ENCODE measurements at places on chromosomes 16 and 17. TPM values are rescaled to one million over a fixed set of nuclear protein-coding genes. Genes with fewer than 3 reads are reported as not detected.
A peak's percentile ranks its signal among the peaks of the same experiment; 100 is the strongest.

ATAD5 gene
- total RNA-seq = 46.3 TPM

NHLRC4 gene
- 0.94 TPM for total RNA-seq

TLCD2 gene
- 0.28 TPM for total RNA-seq

OR2C1 gene
- total RNA-seq = not detected

- DNase-seq = no peak
- no peak overlapping the region for H3K4me3 ChIP-seq
- H3K27me3 ChIP-seq = no peaks in the 10 kb centered on the region
- no peak overlapping the region for H3K27ac ChIP-seq
- no peaks in the 10 kb centered on the region for H3K36me3 ChIP-seq
- H3K4me1 ChIP-seq = no peaks in the 10 kb centered on the region
Observed at GRCh38 chr17:70905796-70906195, 736.5 kb downstream of the KCNJ2 start.

DNA sequence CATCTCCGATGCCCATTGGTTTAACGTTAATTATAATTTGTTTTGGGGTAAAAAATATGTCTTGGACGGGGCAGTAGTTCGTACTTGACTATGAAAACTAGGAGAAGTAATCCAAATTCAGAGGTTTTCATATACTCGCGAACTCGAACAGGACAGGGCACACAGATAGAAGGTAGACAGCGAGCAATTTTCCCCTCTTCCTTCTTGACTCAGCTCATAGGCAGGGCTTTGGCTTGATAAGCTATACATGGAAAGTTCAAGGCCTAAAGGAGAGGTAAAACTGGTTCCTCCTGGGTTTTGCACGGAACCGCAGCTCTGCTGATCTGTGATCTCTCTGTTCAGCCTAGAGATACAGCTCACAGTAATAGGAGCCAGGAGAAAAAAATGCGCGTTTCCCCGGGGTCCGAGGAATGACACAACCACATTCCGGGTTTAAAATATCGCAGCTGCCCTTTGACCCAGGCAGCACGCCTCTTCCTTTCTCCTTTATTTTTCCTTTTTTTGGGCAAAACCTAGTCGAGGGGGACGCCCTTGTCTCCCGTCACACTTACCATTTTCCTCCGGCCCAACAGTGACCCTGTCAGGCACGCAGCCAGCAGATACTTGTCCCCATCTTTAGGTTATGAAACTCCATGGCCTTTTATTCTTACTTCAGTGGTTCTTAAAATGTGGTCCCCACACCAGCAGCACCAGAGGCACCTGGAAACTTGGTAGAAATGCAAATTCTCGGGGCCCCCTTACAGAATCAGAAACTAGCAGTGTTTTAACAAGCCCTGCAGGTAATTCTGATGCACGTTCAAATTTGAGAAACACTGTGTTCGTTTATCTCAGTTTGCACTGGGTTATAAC is 1.7 kb upstream of the LASP1 start:
- H3K27ac ChIP-seq = peak overlapping the region; percentile 92
- H3K4me1 ChIP-seq = peaks cover 39% of the 10 kb centered on the region
- peaks cover 9% of the 10 kb centered on the region for H3K36me3 ChIP-seq
- DNase-seq = peak; percentile 56
- H3K27me3 ChIP-seq = peaks cover 2% of the 10 kb centered on the region
- H3K4me3 ChIP-seq = peak overlapping the region; percentile 88

DNA sequence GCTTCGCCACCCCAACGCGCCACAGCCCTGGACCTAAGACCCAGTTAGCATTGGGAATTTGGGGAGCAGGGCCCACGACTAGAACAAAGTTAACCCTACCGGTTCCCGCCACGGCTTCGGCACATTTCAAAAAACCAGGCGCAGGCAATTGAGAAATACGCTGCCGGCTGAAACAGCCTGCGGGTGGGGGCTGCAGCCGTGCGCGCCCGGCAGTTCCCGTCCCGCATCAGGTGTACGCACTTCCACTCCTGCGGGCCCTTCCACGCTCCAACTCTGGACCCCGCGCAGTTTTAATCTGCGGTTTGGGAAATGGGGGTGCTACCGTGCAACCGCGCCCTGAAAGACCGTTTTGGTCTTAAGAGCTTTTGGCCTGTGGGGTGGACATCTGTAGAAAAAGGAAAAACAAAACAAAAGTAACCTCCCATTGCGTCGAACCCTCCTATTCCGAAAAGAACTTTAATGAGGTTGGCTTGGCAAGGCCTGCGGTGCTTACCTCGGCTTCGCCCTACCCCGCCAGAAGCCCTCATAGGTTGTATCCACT is 7.1 kb downstream of the IRX5 start:
- peaks cover 2% of the 10 kb centered on the region for H3K36me3 ChIP-seq
- peaks cover 78% of the 10 kb centered on the region for H3K27me3 ChIP-seq
- H3K4me3 ChIP-seq = no peak overlapping the region
- peaks cover 7% of the 10 kb centered on the region for H3K4me1 ChIP-seq

- DNase-seq = no peak
- peaks cover 37% of the 10 kb centered on the region for H3K36me3 ChIP-seq
- H3K4me1 ChIP-seq = peaks cover 15% of the 10 kb centered on the region
- no peaks in the 10 kb centered on the region for H3K27me3 ChIP-seq
- no peak overlapping the region for H3K4me3 ChIP-seq
Observed at GRCh38 chr17:56945938-56946505, 14.8 kb downstream of the COIL start.

DNA sequence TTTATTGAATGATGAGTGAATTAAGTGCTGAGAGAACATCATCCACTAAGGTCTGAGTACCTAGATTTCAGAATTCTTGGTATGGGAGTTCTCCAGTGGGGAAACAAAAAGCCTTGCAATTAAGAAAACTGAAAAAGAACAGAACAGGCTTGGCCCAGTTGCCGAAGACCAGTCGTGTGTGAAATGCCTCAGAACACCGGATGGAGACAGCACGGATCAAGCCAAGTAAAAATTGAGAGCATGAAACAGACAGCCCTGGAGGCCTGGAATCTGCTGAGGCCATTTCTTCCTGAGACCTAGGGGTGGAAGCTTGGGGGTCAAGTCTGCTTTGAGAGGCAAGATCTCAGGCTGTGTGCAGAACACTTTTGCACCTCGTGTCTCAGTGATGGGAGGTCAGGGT is 43.3 kb downstream of the GRIN2A start:
- H3K4me1 ChIP-seq = no peaks in the 10 kb centered on the region
- H3K4me3 ChIP-seq = no peak overlapping the region
- H3K36me3 ChIP-seq = no peaks in the 10 kb centered on the region
- H3K27me3 ChIP-seq = no peaks in the 10 kb centered on the region

- peaks cover 14% of the 10 kb centered on the region for H3K36me3 ChIP-seq
- H3K4me1 ChIP-seq = peaks cover 3% of the 10 kb centered on the region
- no peaks in the 10 kb centered on the region for H3K27me3 ChIP-seq
Observed at GRCh38 chr17:37225465-37225864, 150.3 kb upstream of the C17orf78 start.

DNA sequence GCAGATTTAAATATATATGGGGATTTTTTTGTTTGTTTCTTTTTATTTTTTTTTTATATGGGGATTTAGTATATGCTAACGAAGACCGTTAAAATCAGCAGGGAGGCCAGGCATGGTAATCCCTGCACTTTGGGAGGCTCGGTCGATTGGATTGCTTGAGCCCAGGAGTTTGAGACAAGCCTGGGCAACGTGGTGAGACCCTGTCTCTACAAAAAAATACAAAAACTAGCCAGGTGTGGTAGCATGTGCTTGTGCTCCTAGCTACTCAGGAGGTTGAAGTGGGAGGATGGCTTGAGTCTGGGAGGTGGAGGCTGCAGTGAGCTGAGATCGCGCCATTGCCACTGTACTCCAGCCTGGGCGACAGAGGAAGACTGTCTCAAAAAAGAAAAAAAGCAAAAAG is 22.3 kb upstream of the MEIOC start:
- H3K4me3 ChIP-seq = no peak overlapping the region
- H3K4me1 ChIP-seq = no peaks in the 10 kb centered on the region
- no peak for DNase-seq
- peaks cover 19% of the 10 kb centered on the region for H3K27me3 ChIP-seq
- H3K27ac ChIP-seq = no peak overlapping the region

- DNase-seq = no peak
- peaks cover 6% of the 10 kb centered on the region for H3K4me1 ChIP-seq
- H3K27ac ChIP-seq = no peak overlapping the region
- no peaks in the 10 kb centered on the region for H3K36me3 ChIP-seq
- H3K4me3 ChIP-seq = no peak overlapping the region
- peaks cover 11% of the 10 kb centered on the region for H3K27me3 ChIP-seq
Observed at GRCh38 chr16:83958137-83958845, 5.3 kb downstream of the OSGIN1 start.

- H3K36me3 ChIP-seq = no peaks in the 10 kb centered on the region
- DNase-seq = no peak
- H3K4me3 ChIP-seq = no peak overlapping the region
- H3K27me3 ChIP-seq = peaks cover 33% of the 10 kb centered on the region
- H3K4me1 ChIP-seq = no peaks in the 10 kb centered on the region
Observed at GRCh38 chr16:71263582-71263981, 25.6 kb downstream of the CMTR2 start.

DNA sequence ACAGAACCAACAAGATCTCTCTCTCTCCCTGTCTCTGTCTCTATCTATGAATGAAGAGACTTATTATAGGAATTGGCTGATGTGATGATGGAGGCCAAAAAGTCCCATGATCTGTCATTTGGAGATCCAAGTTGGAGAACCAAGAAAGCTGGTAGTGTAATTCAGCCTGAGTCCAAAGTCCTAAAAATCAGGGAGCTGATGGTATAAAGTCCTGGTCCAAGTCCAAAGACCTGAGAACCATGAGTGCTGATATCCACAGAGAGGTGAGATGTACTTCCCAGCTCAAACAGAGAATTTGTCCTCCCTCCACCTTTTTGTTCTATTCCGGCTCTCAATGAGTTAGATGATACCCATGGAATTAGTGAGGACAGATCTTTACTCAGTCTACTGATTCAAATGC is 15.4 kb upstream of the TMIGD1 start:
- no peak overlapping the region for H3K4me3 ChIP-seq
- peaks cover 2% of the 10 kb centered on the region for H3K36me3 ChIP-seq
- H3K27ac ChIP-seq = no peak overlapping the region
- DNase-seq = no peak
- H3K4me1 ChIP-seq = peaks cover 12% of the 10 kb centered on the region
- peaks cover 5% of the 10 kb centered on the region for H3K27me3 ChIP-seq

DNA sequence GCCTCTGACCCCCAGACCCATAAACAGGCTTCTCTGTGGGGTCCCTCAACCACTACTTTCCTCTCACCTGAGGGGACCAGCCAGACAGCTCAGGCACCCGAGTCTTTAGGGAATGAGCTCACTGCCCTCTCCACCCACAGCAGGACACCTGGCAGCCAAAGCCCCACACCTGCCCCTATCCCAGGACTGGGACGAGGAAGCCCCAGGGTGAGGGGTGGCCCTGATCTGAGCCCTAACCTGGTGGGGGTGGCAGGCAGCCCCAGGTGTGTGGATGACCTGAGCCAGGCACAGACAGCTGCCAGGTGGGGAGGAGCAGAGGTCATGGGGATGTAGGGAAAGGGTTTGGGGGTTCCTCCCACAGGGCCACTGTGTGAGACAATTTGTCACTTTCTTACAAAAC is 1.7 kb upstream of the TEX19 start:
- H3K27me3 ChIP-seq = peaks cover 12% of the 10 kb centered on the region
- no peak overlapping the region for H3K4me3 ChIP-seq
- H3K36me3 ChIP-seq = no peaks in the 10 kb centered on the region
- peaks cover 7% of the 10 kb centered on the region for H3K4me1 ChIP-seq
- DNase-seq = no peak

DNA sequence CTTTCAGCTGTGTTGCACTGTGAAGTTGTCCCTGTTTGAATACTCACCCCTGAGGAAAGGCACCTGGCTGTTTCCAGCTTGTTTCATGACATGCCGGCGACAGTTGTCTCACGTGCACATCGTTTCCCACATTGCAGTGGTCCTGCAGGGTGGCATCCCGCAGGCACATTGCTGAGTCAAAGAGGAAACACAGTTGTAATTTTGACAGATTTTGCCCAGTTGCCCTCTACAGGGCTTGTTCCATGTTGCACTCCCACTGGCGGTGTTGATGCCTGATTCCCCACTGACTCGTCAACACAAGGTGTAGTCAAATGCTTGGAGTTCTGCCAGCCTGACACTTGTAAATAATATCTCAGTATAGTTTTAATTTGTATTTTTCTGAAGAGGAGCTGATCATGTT is 23.8 kb downstream of the EPN2 start:
- H3K27ac ChIP-seq = no peak overlapping the region
- H3K4me3 ChIP-seq = no peak overlapping the region
- H3K4me1 ChIP-seq = peaks cover 12% of the 10 kb centered on the region

DNA sequence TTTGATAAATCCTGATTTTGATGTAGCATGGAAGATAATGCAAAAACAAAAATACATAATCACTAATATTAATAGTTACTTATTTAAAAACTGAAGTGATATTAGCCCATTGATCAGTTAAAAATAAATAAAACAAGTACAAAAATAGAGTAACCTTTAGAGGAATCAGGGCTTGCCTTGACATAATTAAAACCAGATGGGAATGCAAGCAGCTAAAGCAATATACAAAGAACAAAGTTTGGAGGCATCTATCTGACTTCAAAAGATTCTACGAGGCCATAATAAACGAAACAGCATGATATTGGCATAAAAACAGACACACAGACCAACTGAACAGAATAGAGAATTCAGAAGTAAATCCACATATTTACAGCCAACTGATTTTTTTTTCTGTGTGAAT is 15.0 kb upstream of the HEATR3 start:
- DNase-seq = no peak
- H3K36me3 ChIP-seq = no peaks in the 10 kb centered on the region
- no peaks in the 10 kb centered on the region for H3K4me1 ChIP-seq
- peaks cover 25% of the 10 kb centered on the region for H3K27me3 ChIP-seq

GRCh38 chr17:282000-282911 is 70.4 kb downstream of the RPH3AL start:
- no peaks in the 10 kb centered on the region for H3K27me3 ChIP-seq
- no peak overlapping the region for H3K4me3 ChIP-seq
- no peaks in the 10 kb centered on the region for H3K4me1 ChIP-seq
- DNase-seq = no peak
- no peak overlapping the region for H3K27ac ChIP-seq

DNA sequence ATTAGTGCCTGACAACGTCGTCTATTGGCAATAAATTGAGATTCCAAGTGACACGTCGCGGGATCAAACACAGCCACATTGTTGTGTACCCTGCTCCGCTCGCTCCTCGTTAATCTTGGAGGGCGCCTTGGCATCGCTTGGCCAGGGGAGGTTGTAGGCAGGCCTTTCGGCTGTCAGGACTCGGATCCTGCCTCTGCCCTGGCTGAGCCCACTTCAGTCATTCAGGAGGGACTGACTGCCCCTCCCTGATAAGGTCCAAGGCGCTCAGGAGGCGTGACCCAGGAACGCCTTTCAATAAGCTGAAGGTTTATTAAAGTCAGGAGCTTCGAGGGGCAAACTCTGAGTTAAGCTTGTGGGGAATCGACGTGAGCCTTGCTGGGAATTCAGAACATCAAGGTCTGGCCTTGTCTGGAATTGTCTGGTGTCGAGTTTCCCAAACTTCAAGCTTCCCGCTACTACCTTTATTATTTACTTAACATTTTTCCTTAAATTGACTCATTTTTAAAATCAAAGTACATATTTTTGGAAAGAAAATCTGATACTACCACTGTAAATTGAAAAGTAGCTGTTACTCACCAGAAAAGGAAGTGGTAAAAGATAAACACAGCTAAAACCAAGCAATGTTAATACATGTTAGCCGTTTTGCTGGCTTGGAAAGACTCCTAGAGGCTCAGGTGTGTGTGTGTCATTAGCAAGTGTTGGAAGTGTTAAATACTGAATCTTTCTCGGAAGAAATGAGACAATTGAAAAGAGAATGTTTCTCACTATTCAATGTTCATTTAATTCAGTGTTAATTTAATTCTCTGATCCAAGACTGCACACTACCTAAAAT is 5.3 kb upstream of the IRX3 start:
- no peak overlapping the region for H3K27ac ChIP-seq
- no peak overlapping the region for H3K4me3 ChIP-seq
- H3K36me3 ChIP-seq = peaks cover 7% of the 10 kb centered on the region
- peaks cover 3% of the 10 kb centered on the region for H3K4me1 ChIP-seq
- no peak for DNase-seq

All from activated CD8-positive, alpha-beta memory T cell treated with anti-CD3 and anti-CD28 coated beads, Interleukin-2, amount 10 ng/mL, durations not matched to agents 7 days and 5 days (primary cell).